ENCODE measurements at places on chromosomes 16 and 17. TPM values are rescaled to one million over a fixed set of nuclear protein-coding genes. Genes with fewer than 3 reads are reported as not detected.

The CES5A gene
- polyA plus RNA-seq: 0.62 TPM

The ATXN7L3 gene
- 93.5 TPM for polyA plus RNA-seq

The CDH16 gene
- polyA plus RNA-seq: not detected

The CARD14 gene
- polyA plus RNA-seq: 0.12 TPM

The CLEC16A gene
- 17.8 TPM for polyA plus RNA-seq

The KCTD19 gene
- polyA plus RNA-seq: 0.45 TPM

The CD79B gene
- polyA plus RNA-seq: not detected

The TBC1D26 gene
- polyA plus RNA-seq: 4.1 TPM

The RNF112 gene
- polyA plus RNA-seq: 33.3 TPM

The HS3ST3A1 gene
- polyA plus RNA-seq: not detected

The SKAP1 gene
- polyA plus RNA-seq: not detected
